ENCODE measurements at places on chromosomes 7 and 10.

GRCh38 chr10:84244651-84245270 is at the start of gene RGR:
Gene RGR, plus strand, starts transcription at chr10:84245053. Its CDS starts 38 bp downstream, at chr10:84245091.
- no peak for DNase-seq

- DNase-seq = peak; percentile 53
These were observed 6.8 kb downstream of the CYP26A1 start for GRCh38 chr10:93080350-93081046.

GRCh38 chr7:157550300-157551275 is 213.8 kb downstream of the DNAJB6 start:
- DNase-seq = no peak

- DNase-seq = no peak
These were observed 567.7 kb upstream of the ZWINT start for GRCh38 chr10:56928714-56929113.

DNA sequence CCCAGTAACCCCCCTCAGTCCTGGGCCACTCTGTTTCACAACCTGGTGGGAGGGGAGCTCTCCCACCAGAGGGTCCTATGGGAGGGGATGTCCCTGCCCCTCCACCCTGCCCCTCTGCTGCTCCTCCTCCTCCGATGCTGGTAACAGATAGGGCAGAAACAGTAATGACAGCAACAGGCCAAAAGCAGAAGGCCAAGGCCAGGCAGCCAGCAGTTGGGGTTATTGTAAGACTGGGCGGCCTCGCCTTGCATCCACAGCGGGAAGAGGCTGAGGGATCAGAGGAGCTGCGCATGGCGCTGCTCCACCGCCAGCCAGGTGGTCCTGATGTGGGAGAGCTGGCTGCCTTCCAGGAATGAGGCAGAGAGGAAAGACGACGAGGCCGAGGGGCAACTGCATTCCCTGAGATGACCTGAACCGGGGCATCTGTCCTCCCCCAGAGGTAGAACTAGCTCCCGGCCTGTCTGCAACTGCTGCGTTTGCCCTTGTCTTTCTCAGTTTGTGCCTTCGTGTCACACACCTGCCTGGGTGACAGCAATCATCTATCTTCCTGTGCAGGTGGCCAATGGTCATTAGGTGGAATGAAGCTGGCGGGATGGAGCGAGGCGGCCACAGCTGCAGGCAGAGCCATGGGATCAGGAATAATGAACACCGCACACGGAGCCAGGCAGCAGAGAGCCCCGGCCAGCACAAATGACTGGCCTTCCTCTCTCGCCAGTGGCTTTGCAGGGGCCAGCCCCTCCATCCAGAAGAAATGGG is 54.0 kb upstream of the CACUL1 start:
- DNase-seq = no peak

DNA sequence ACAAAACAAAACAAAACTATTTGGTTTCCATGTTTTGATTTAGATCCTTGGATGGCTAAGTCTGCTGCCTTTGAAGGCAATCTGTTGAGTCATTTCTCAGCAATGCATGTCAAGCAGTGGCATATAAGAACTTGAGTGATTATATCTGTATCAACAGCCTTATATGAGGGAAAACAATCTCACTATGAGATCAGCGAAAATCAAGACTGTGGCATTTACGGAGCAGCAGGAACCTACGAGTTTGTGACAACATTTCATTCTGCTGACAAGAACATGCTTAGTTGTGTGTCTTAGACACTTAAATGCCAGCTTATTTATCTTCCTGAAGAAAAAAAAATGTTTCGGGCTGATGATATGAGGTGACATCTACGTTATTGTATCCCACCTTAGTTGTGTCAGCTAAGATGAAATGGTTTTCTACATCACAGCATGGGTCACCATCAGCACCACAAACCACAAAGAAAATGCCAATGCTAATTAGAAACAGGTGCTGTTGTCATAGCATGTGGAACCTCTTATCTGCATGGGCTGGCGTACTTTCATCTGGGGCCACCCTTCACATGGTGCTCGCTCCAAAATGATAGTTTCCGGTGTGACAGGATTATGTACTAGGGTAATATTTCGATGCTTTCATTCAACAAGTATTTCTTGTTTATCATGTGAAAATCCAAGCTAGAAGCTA is 1085.5 kb downstream of the SORCS1 start:
- no peak for DNase-seq

DNA sequence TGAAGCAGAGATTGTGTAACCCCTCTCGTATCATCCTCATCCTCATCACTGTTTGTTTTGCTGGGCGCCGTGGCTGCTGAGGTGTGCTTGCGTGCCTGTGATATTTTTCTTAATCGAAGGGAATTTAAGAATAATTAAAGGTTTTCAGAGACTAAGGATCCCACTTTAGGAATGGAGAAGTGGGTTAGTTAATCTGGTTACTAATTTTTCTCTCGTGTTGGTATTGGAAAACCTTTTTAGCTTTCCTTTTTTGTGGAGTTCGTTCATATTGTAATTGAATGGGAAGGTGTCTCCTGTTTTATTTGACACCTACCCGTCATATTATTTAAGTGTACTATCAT is 1.3 kb downstream of the UBN2 start:
- no peak for DNase-seq

DNA sequence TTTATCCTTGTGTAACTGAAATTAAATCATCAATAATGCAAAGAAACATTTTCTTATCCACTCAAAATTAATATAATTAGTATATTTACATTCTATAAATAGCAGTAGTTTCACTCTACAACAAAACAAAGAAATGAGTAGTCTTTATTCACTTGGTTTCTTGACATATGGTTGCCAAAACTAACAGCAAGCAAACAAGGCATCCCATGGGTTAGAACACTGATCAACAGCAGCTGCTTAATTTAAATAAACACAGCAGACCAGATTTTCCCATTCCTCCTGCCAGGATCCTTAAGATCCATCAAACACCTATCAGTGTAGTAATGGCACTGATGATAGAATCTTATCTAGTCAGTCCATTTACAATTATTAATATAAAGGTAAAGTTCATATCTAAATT is 22.1 kb downstream of the NCAPG2 start:
- no peak for DNase-seq

- no peak for DNase-seq
These were observed 43.2 kb upstream of the TES start for GRCh38 chr7:116167177-116167576.

- no peak for DNase-seq
These were observed 67.8 kb upstream of the ATP6V0A4 start for GRCh38 chr7:138865843-138866242.

- no peak for DNase-seq
These were observed 146.5 kb downstream of the HGF start for GRCh38 chr7:81623251-81623855.

GRCh38 chr7:153400735-153401593 is 641.4 kb downstream of the ACTR3B start:
- DNase-seq = no peak

DNA sequence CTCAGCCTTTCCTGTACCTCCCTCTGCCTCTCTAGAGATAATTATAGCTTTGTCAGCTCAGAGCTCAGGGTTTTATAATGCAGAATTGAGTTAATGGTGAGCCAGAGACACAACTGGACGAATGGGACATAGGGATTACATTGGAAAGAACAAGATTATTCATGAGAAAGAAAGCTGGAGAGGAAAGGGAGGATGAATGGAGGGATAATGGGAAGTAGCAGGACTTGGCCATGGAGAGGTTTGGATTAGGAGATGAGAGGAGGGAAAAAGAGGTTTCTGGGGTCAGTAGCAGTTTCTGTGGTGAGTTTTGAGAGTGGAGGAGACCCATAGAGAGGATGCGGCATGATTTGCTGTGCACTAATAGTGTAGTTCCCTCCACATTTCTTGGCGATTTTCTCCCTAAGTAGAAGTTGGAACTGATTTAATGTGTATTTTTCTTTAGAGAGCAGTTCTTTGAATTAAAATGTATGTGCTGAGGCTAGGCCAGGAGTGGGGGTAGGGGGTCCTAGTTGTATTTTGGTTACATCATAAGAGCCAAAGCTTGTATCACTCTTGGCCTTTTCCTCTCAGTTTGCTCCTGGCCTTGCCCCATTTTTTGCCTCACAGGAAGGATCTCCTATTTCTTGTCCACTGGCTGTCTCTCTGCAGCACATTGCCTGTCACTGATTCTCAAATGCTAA is 107.4 kb downstream of the MKX start:
- DNase-seq = no peak

GRCh38 chr7:116512520-116513188 is 12.2 kb upstream of the CAV1 start:
- no peak for DNase-seq

DNA sequence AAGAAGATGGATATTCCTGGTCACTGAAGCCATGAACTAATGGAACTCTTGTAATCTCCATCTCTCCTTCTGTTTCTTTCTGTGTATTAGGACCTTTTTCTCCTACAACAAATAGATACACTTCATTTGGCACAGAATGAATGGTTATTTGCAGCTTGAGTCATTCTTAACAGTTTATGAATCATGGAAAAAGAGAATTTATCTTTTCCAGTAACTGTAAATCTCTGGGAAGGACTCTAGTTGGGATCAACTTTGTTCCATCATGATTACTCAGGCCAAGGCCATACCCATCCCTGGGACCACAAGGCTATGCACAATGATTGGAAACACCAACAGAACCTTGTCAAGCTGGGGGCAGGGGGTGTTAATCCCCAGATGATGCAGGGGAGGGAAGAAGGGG is 36.1 kb upstream of the MDFIC start:
- DNase-seq = no peak

DNA sequence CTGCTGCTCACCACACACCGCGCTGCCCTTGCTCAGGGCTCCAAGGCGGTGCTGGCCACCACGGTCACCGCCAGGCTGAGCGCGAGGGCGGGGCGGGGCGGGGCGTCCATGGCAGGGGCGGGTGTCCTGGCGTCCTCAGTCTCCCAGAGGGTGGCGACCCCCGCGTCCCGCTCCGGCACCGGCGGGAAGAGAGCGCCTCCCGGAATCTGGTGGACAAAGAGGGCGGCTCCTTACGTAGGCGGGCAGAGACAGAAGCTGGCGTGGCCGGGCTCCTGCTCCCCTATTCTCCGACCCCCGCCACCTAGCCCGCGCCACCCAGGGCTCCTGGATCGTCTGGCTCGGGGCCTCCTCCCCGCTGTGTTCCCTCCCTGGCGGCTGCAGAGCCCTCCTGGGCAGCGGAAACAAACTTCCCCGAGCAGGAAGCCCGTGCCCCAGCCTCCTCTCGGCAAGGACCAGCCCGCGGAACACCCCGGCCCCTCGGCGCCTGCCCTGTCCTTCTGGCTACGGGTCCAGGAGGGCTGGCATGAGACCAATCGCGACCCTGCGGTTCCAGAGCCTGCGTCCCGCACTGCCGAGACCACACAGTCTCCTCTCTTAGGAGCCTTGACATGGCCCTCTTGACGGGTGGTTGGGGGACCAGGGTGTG is 133.8 kb upstream of the ZNF92 start:
- no peak for DNase-seq

- no peak for DNase-seq
These were observed 4.0 kb upstream of the MINPP1 start for GRCh38 chr10:87500646-87501048.

DNA sequence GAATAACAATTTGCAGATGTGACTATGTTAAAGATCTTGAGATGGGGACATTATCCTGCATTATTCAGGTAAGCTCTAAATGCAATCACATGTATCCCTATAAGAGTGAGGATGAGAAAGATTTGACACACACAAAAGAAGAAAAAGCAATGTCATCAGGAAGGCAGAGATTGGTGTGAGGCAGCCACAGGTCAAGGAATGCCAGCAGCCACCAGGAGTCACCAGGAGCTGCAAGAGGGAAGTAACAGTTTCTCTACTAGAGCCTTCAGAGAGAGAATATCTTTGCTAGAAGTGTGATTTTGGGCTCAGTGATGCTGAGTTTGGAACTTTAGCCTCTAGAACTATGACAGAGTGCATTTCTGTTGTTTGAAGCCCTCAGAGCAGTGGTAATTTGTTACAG is 700.3 kb upstream of the SEMA3D start:
- no peak for DNase-seq

DNA sequence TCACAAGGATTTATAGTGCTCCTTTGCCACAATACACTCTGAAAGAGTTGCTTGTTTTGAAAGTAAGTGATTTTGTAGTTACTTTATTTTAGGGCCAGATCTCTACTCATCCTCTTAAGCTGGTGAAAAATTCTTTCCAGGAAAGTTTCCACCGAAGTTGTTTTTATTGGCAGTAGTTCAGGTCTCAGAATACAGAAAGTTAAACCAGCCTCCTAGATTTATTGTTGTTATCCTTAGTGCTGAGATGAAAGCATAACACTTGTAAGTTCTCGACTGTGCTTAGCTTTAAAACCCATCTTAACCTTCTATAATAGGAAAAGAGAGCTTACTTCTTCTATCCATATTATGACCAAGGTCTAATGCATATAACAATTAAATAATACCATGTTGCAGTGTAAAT is 5.5 kb downstream of the AP3M1 start:
- no peak for DNase-seq

- DNase-seq = no peak
These were observed 233.9 kb downstream of the WDR37 start for GRCh38 chr10:1290071-1290471.

DNA sequence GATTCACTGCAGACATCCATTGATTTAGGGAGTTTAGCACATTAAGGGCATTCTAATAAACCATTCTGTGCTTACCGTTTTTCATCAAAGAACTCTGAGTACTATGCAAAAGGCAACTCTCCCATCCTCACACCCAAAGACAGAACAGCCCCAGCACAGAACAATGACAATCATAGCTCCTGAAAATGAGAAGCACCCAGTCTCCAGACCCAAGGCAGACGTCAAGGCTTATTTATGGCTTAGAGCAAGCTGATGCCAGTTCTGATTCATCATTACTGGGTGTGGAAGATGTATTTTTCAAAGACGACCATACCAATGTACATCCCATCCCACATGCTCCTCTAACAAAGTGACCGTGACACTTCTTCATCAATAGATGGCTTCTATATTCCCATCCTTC is 67.6 kb downstream of the OSBPL3 start:
- DNase-seq = no peak

DNA sequence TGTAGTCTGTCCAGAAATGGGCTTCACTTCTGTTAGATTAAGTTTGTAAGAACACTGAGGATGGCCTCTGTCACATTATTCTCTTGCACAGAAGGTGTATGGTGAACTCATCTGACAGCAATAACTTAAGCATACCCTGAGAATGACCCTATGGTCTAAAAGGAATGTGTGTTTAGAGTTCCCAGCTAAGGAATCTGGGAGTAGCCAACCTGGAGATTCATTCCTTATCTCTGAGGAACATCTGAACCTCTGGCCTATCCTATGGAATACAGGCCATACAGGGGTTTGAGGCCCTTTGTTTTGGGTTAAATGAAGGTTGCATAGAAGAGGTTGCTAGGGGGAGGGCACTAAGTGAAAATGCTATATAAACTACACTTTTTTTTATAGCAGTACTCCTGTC is 41.4 kb downstream of the LAMB4 start:
- DNase-seq = no peak

GRCh38 chr10:95841661-95842498 is 65.9 kb upstream of the CC2D2B start:
- no peak for DNase-seq

DNA sequence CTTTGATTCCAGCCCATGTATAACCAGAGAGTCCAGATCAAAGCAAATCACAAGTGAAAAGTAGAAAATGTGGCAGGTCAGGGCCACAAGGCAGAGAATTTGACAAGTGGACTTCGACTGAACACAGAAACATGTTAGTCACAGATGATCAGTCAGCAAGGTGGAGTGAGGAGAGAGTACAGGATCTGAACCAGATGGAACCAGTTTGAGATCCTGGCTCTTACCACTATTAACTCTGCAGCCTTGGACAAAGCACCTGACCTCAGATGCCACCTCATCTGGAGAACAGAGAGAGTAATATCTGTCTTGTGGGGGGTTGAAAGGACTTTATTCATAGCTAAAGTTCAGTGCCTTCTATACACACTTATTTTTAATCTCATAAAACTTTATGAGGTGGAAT is 4.4 kb downstream of the MRLN start:
- DNase-seq = no peak

All from bone marrow (tissue), 2 donors.